ENCODE measurements at places on chromosomes 6 and 20.

- no peak for DNase-seq
Observed at GRCh38 chr20:63295846-63296245, 2.9 kb downstream of the COL20A1 start.

GRCh38 chr20:2599288-2600006 is 53.0 kb upstream of the NOP56 start:
- DNase-seq: peak; percentile 58

DNA sequence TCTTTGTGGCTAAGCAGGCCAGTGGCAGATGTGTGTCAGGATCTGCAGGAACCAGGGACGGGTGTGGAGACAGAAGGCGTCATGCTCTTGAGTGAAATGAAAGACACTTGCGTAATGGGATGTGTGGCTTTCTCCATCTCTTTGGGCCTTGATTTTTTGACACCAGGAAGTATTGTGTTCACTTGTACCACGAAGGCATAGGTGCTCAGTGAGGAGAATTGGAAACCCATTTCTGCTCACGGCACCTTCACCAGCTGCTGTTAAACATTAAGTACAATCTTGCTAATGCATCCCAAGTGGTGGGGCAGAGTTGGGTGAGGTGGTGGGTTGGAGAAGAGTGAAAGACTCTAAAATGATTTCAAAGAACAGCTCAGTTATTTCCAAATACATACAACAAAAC is 30.0 kb downstream of the GJA10 start:
- DNase-seq: no peak

- no peak for DNase-seq
Observed at GRCh38 chr6:41455410-41455809, 90.8 kb upstream of the FOXP4 start.

DNA sequence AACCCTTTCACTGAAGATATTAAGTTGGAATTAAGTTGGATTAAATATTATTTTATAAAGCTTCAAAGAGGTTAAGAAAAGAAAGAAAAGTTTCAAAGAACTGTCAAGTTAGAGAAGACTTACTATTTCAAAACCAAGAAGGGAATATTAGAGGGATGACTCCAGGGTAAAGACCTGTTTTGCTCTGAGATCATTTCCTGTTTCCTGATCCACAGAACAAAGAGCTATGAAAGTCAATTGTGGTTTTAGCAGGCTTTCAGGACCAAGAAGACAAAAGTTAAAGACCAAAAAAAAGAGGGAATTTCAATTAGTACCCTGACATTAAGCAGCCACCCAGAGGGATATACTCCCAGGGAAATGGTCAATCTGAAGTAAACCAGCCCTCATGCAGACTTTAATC is 19.4 kb downstream of the ESF1 start:
- no peak for DNase-seq

GRCh38 chr20:768426-768978 is at the start of gene SLC52A3:
Gene SLC52A3 (minus strand): TSS chr20:768500. CDS start chr20:765774, 2,726 bp downstream.
- DNase-seq: no peak

DNA sequence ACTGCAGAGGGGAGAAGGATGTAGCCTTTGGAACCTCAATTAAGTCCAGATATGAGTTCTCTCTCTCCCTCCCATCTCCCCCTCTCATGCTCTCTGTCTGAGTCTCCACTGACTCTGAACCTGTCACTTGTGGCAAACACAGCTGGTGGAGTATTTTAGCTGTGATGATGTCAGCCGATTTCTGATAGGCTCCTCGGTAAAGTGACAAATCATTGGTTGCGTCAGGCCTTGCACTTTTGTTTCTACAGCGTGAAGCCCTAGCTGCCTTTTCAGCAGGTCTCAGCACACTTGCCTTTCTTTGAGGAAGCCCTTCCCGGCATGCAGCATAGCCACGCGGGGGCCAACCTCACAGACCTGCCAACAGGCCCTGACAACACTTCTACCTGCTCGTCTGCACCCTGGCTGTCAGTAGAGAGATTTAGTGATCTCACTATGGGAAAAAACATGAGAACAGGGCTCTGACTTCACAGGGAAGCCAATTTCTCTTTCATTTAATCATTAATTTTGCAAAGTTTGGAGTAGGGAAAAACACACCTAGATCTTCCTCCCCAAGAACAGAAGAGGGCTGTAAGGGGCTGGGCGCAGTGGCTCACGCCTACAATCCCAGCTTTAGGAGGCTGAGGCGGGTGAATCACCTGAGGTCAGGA is 84.4 kb downstream of the GMPR start:
- DNase-seq: peak; percentile 88

- DNase-seq: no peak
Observed at GRCh38 chr6:157552820-157553485, 172.0 kb downstream of the ZDHHC14 start.

DNA sequence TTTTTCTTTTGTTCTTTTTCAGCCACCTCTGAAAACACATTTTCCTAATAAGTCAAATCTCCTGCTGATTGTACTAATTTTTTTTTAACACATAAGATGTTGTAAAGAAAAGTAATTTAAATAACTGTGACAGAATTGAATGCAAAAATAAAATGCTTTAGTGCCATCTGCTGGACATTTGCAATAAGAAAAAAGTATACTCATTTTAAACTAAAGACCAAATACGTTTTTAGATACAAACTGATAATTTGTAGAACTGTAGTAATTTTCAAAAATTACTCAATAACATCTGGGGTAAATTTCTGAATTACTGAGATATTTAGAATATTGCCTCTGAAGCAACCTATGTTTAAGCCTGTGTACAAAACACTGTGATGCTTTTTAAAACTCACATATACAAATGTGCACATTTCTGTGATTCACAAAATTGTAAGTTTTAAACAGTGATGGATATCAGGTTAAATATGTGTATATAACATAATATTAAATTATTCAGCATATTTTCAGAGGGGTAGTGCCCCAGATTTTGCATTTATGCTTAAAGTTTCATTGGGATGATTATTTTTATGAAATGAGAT is 198.7 kb downstream of the RIMS1 start:
- DNase-seq: peak; percentile 50

DNA sequence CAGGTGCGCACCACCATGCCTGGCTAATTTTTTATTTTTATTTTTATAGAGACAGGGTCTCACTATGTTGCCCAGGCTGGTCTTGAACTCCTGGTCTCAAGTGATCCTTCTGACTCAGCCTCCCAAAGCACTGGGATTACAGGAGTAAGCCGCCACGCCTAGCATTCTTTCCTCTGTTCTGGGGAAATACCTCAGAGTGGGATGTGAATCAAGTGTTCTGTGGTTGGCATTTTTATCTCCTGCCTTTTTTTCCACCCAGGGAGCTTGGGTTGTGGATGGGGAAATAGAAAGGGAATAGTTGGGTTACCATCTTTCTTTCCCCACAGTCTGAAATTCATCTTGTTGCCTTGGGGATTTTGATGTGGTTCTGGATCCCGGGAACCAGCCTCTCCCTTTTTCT is 24.1 kb downstream of the TFAP2C start:
- DNase-seq: no peak

DNA sequence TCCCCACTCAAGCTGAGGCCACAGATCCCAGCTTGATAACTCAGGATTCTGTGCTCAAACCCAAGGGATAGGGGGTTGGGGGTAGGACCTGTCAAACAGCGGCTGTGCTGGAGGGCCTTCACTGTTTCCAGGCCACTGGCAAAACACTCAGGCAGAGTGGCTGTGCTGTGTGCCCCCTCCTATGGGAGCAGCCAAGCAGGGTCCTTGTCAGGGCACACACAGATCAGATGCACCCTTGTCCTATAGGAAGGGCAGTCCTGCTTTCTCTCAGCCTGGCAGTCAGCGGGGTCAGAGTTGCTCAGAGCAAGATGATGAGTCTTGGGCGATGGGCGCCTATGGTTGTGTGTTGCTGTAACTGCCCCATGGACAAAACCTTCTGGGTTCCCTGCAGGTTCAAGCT is 554.8 kb downstream of the TBC1D32 start:
- DNase-seq: no peak

DNA sequence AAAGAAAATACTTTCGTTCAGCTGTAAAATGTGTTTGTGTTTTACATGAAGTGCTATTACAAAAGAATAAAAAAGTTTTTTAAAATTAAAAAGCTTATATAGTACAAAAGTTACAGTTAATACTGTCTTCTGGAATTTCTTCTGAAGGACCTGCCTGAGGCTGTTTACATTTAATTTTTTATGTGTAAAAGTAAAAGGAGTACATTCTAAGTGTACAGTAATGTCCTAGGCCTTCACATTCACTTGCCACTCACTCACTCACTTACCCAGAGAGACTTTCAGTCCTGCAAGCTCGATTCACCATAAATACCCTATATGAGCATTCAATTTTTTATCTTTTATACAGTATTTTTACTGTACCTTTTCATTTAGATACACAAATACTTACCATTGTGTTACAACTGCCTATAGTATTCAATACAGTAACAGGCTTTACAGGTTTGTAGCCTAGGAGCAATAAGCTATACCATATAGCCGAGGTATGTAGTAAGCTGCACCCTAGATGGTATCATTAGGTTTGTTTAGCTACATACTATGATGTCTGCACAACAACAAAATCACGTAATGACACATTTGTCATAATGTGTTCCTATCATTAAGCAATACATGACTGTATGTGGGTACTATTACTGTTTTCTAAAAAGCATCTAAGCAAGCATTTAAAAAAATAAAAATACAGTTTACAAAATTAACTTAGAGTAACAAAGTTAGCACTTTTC is 33.0 kb downstream of the RNF146 start:
- no peak for DNase-seq

DNA sequence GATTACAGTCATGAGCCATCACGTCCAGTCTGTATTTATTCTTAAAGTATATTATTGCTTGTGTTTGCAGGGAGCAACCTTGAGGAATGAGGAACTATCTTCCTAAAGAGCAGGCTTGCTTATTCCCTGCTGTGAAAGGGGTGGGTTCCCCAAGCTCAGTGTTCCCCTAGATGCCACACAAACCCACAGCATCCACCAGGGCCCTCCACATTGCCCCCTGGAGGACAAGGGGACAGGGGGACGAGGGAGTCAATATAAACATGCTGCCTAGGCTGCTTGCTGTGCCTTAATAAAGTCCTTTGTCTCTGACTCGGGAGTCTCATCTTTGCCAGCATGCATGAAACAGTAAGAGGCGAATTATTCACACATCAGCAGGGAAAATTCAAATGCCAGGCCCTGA is 8.0 kb upstream of the IDH3B start:
- DNase-seq: no peak

GRCh38 chr20:36372666-36373065 is 66.5 kb downstream of the DLGAP4 start:
- DNase-seq: no peak

DNA sequence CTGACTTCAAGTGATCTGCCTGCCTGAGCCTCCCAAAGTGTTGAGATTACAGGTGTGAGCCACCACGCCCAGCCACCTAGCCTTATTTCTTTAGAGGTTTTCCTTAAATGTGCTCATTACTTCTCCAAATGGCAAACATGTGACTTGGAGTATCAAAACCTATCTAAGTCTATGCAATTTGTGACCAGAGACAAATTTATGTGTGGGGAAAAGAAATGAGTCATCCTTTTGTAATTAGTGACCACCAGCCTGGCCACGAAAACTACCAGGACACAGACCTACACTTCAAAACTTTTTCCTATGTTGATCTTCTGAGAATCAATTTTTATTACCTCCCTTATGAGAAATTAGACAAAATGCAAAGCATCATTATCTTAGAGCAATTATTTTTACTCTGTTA is 64.6 kb upstream of the OGFRL1 start:
- no peak for DNase-seq

- peak; percentile 84 for DNase-seq
Observed at GRCh38 chr6:49531774-49532569, 18.5 kb upstream of the C6orf141 start.

DNA sequence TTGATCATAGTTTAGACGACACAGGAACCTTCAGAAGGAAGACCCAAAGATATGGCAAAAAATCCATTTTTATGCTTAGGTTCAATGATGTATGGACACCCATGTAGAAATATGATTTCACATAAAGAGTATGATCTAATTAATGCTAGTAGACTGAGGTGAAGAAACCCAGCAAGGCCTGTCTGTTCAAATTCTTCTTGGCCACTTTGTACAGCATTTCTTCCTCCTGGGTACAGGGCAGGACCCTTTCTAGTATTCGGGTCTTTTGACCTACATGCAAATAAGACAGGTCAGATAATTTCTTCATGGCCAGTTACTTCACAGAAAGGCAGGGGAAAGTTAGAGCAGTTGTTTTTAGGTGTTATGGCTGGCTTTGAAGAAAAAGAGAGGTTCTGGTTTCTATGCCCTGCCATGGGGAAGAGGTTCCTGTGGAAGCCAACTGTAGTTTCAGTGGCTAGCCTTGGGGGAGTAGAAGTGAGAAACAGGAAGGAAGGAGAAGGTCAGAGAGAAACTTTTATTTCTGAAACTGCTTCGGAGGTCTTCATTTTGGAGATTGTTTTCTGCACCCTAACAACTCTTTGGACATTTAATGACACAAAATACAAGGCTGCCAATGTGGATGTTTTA is 208.3 kb downstream of the PTPRK start:
- no peak for DNase-seq

DNA sequence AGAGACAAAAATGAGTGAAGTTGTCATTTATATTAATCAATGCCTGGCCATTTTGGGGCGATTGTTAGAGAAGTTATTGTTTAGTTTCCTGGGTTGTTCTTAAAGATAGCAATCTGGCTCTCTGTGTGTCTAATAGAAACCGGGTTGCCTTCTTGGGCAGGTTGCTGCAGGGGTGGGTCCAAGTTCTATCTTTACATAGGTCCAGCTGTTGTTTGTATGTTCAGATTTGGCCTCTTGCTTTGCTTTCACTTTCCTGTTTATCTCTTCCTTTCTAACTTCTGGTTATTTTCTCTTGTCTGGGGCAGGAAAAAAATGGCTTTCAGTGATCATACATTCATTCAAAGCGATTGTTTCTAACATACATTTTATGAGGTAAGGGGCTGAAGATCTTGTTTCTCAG is 128.4 kb upstream of the NOX3 start:
- no peak for DNase-seq

Data from choroid plexus epithelial cell (primary cell).